ENCODE measurements at places on chromosomes 7 and 10. TPM values are rescaled to one million over a fixed set of nuclear protein-coding genes. Genes with fewer than 3 reads are reported as not detected.

- no peak for DNase-seq
Measured at GRCh38 chr10:9299966-9300365, 1245.5 kb downstream of the GATA3 start.

DNA sequence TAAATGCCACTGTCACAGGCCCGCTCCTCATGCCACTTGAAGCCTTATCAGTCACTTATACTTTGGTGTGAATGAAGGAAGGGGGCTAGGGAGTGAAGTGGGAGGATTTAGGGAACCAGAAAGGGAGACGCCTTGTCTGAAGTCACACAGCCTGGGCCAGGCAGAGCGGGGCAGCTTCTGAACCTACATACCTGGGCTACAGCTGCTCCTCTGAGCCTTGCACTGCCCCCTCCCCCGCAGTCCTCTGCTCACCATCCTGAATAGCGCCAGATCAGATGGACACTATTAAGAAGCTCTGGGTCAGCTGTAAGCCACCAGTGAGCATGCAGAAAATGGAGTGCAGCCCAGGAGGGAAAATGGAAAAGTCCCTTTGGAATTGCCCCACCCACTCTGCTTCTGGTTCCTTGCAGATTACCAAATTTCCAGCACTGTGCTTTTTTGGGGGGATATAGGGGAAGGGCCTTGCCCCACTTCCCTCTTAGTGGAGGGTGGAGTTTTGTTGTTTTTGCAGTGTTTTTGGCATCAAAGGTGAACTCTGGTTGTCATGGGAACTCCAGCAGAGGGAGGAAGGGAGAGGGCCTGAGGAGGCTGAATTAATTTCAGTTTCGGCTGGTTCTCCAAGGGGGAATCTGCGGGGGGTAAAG lies 35.0 kb upstream of the ADCYAP1R1 start:
- peak; percentile 45 for DNase-seq

GRCh38 chr7:151925446-151926335 lies 30.6 kb upstream of the GALNTL5 start:
- DNase-seq, result peak; percentile 87

- no peak for DNase-seq
Measured at GRCh38 chr7:100091411-100092181, 2.8 kb downstream of the COPS6 start.

- peak; percentile 25 for DNase-seq
Measured at GRCh38 chr7:73431041-73431835, 2.3 kb upstream of the FZD9 start.

DNA sequence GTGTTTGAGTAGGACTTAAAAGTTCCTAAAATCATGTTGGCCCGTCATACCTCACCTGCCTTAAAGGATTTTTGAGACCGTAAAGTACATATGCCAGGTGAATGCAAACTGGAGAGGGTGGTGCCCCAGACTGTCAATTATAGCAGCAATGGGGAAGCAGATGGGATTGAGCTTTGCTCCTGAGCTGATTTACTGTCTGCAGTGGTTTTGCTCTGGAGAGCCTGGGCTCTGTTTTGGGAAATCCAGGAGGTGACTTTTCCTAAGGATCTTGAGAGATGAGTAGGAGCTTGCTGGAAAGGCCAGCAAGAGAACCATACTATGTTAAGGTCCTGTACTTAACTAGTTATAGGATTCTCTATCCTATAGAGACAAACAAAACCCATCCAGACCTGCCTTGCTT lies 43.0 kb downstream of the COL13A1 start:
- no peak for DNase-seq

DNA sequence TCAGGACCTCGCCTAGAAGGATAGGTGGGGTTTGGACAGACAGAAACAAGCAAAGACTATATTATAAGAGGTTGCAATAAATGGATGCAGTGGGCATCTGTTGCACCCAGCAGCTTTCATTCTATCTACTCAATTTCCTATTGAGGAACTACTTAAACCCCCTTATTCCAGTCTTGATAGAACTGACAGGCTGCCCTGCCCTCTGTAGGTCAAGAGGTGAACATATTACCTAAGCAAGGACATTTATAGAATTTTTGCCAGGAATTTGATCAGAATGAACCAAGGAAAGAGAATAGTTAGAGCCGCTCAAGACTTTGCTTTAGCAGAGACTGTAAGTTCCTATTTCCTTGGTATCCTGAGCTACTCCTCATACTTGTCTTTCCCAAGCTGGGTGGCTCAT lies 9.5 kb downstream of the VTI1A start:
- DNase-seq, result no peak

GRCh38 chr7:116164552-116165306 lies 45.6 kb upstream of the TES start:
- DNase-seq, result no peak

GRCh38 chr7:64849924-64850499 lies 53.1 kb upstream of the ZNF273 start:
- no peak for DNase-seq

DNA sequence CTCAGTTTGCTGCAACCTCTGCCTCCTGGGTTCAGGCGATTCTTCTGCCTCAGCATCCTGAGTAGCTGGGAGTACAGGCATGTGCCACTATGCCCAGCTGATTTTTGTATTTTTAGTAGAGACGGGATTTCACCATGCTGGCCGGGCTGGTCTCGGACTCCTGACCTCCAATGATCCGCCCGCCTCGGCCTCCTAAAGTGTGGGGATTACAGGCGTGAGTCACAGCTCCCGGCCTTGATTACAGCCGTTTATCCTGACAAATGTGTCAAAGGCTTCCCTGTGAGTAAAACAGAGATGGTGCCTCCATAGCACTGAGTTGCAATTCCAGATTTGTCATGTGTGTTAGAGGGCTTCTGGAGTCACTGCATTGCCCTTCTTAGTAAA lies 273.7 kb downstream of the CCDC3 start:
- peak; percentile 89 for DNase-seq

GRCh38 chr7:4331711-4332110 lies 350.4 kb upstream of the FOXK1 start:
- no peak for DNase-seq

DNA sequence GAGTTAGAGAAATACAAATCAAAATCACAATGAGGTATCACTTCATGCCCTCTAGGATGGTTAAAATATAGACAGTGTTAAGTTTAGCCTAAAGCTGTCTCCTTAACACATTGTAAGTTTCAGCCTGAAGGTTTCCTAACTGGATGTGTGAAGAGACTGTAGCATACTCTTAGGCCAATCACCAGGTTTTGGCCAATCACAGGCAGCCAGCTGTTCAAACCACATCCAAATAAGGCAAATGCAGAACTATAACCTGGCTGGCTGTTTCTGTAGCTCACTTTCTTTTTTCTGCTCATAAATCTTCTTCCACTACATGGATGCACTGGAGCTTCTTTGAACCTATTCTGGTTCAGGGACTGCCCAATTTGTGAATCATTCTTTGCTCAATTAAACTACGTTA lies 19.7 kb downstream of the ESYT2 start:
- DNase-seq, result no peak

- no peak for DNase-seq
Measured at GRCh38 chr7:102908676-102909075, 4.1 kb upstream of the LRRC17 start.

GRCh38 chr10:24360282-24361127 lies 151.6 kb downstream of the KIAA1217 start:
- peak; percentile 83 for DNase-seq

GRCh38 chr10:73968098-73968521 lies 29.8 kb upstream of the VCL start:
- no peak for DNase-seq

- DNase-seq, result no peak
Measured at GRCh38 chr7:31873816-31874597, 187.0 kb downstream of the PPP1R17 start.

DNA sequence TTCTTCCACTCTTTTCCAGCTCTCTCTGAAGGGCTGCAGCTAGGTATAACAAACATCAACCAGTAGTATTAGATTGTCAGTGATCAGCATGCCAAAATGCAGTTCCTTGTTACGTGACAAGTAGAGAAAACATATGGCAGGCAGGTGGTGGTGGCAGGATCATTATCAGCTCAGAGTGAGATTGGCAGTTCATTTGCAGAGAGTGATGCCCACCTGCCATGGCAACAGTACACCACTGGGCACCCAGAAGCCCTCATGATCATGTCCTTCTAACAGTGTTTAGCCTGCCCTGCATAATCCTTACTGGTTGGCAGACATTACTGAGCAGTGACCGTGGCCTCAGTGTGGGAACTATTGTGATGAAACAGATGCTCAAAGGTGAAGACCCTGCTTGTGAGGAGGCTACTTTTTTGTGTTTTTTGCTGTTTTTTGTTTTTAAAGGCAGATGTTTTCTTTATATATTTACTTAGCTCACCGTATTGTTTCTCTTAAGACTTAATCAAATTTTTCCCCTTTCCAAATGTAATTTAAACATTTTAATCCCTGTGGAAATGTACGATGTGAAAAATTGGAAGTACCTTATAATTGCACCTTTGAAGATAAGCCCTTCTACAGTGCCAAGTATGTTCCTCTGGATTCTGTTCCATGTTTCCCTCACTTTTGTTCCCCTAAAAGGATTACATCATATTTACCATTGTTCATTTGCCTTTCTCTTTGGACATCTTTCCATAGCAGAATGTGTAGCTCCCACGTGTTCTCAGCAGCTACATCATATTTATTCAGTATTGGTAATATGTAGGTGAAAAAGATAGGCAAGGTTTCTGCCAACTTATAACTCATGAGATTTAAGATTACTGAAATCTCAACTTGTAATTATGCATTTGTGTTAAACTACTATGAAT lies 179.6 kb downstream of the SND1 start:
- DNase-seq, result no peak

- no peak for DNase-seq
Measured at GRCh38 chr7:94311515-94311914, 83.2 kb upstream of the COL1A2 start.

Gene OR9A2
- not detected for total RNA-seq

Gene PIK3AP1
- 5.8 TPM for total RNA-seq

Gene CPN1
- total RNA-seq, result not detected

Gene MRLN
- total RNA-seq, result 0.38 TPM

Gene UFSP1
- total RNA-seq, result 2.7 TPM

Gene TCERG1L
- total RNA-seq, result not detected

Gene LIPM
- not detected for total RNA-seq

Gene MARVELD1
- total RNA-seq, result 87.5 TPM

Gene TRIL
- 4.6 TPM for total RNA-seq

Gene FEZF1
- total RNA-seq, result not detected

Gene TSPAN12
- total RNA-seq, result 9.8 TPM
